Effector CD4-positive, alpha-beta T cell (primary cell): ENCODE measurements at places on chromosomes 1 and 21.

DNA sequence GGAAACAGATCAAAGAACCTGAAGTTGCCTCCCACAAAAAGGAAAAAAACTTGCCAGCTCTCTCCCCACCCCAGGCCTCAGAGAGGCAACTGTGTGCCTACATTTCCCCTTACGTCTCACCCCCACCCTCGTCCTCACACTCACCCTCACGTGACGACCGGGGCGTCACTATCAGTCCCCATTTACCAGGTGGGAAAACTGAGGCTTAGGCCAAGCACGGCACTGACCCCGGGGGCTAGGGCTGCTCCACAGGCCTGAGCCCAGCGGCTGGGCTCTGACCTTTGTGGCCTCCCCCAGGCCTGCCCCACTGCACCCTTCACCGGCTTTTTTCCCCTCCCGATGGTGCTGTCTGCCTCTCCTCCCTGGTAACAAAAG lies 51.5 kb upstream of the RUNX3 start:
- DNase-seq: no peak

- no peak for DNase-seq
Measured at GRCh38 chr21:36184545-36184944, 27.9 kb downstream of the DOP1B start.

DNA sequence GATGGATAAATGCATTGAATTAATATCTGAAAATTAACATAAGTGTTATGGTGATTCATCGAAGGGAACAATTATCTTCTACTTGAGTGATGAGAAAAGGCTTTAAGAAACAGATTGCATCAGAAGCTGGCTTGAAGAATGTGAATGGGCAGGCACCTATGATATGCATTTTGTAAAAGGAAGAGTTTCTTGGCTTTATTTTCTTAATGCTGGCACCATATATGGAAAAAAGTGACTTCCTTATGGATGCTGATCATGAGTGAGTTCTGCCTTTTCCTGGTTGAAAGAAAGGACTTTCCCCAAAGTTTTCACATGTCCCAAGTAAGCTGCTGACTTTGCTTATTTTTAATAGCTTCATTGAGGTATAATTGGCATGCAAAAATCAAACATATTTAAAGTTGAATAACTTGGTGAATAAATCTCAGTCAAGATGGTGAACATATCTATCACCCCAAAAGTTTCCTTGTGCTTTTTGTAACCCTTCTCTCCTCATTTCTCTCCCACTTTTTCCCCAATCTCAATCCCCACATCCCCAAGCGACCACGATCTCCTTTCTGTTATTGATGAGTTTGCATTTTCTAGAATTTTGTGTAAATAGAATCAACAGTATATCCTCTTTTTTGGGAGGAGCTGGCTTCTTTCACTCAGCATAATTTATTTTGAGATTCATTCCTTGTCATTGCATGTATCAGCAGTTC lies 74.2 kb downstream of the SPATA46 start:
- no peak for DNase-seq

GRCh38 chr1:207799989-207800648 lies 48.3 kb downstream of the CD46 start:
- no peak for DNase-seq

DNA sequence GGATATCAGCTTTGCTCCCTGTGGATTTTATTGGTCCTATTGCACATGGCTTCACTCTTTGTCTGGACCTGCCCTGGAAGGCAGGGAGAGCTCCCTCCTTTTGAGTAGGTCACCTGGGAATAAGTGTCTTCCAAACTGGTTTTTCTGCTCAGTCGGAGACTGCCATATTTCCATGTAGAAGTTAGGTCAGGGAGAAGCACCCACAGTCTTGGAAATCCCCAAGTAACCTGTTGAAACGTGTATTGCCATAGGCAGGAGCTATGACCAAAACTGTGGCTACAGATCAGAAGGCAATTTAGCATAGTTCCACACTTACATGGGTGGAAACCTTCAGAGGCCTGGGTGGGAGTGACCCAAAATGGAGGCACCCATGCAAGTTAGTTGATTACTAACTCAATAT lies 3.5 kb upstream of the GNG12 start:
- no peak for DNase-seq

DNA sequence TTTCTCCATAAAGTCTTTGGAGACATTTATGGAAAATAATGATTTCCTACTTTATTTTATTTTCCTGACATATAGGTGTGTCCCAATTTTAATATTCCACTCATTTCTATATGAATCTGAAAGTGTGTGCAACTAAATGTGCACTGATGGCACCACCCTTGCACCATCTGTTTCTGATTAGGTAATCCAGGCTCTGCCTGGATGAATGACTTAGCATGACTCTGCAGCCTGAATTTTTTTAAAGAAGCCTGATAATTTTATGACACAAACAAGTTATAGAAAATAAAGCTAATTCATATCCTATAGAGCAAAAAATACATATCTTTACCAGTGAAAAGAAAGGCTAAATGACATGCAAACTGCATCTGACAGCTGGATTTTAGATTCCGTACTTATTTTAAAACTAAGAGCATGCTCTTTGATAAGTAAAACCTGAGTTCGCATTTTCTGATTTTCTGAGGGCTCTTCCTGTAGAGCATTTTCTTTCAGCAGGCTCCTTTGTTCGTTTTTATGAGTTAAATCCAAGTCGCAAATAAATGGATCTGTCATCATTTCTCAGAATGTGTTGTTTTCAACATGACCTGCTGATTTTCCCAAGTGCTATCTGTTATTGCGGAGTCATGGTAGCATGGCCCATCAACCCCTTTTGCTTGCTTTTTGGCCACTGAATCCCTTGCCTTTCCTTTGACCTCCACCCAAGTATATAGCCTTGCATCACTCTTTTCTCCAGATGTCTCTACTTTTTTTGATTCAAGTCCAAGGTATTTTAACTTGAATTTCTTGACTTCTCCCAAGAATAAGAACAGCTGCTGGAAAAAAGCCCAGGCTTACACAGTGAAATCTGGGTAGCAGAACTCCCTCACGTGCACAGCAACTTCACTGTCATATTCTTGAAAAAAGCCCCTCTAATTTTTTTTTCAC lies 52.8 kb upstream of the LYPLAL1 start:
- DNase-seq: no peak

GRCh38 chr1:55194851-55195250 lies 20.3 kb downstream of the USP24 start:
- DNase-seq: no peak

- no peak for DNase-seq
Measured at GRCh38 chr1:165542647-165543046, 1.2 kb upstream of the LRRC52 start.

DNA sequence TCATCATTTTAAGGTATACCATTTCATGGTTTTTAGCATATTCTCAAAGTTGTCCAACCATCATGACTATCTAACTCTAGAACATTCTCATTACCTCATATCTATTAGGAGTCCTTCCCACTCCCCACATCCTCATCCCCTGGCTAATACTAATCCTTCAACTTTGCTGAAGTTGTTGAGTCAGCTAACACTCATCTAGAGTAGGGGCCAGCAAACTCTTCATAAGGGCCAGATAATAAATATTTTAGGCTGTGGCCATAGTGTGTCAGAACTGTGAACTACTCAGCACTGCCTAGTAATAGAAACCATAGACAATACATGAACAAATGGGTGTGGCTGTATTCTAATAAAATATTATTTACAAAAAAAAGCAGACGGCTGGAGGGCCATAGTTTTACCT lies 43.0 kb downstream of the TOR3A start:
- DNase-seq: no peak

DNA sequence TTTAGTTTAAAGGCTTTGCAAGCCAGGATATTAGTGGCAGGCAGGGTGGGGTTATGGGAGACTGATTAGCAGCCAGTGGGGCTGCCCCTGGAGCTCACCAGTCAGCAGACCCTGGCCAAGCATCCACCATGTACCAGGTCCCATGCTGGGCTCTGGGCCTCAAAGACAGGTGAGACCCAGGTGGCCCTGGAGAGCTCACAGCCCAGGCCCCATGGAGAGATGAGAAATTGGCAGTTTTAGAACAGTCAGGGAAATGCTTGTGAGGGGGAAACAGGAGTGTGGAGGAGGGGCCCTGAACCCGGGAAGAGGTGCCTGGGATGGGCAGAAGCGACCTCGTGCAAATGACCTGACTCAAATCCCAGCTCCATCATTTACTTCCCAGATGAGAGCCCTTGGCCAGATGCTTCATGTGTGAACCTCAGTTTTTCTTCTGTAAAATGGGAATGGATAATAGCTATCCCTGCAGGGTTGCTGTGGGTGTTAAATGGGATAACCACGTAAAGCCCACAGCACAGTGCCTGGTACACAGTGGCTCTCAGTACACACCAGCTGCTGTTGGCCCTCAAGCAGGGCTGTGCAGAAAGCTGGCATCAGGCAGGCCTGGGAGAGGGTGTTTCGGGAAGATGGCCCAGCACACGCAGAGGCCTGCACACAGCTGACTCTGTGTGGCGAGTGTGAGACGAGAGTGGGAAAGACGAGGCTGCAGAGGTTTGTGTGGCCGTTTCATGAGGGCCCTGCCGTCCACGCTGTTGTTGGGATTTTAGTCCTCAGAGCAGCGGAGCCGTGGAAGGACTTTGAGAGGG lies 518.5 kb downstream of the PTPRU start:
- DNase-seq: no peak

- no peak for DNase-seq
Measured at GRCh38 chr1:158989424-158989823, 20.3 kb upstream of the IFI16 start.

DNA sequence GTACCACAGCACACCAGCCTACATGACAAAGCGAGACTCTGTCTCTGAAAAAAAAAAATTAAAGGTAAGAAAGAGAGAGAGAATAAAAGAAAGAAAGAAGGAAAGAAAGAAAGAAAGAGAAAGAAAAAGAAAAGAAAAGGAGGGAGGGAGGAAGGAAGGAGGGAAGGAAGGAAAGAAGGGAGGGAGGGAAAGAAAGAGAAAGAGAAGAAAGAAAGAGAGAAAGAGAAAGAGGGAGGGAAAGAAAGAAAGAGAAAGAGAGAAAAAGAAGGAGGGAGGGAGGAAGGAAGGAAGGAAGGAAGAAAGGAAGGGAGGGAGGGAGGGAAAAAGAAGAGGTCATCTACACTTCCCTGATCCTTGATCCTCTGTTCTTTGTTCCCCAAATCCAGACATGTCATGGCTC lies 104.8 kb upstream of the GJB5 start:
- no peak for DNase-seq

GRCh38 chr1:42748021-42748420 lies 8.0 kb upstream of the CLDN19 start:
- DNase-seq: no peak

DNA sequence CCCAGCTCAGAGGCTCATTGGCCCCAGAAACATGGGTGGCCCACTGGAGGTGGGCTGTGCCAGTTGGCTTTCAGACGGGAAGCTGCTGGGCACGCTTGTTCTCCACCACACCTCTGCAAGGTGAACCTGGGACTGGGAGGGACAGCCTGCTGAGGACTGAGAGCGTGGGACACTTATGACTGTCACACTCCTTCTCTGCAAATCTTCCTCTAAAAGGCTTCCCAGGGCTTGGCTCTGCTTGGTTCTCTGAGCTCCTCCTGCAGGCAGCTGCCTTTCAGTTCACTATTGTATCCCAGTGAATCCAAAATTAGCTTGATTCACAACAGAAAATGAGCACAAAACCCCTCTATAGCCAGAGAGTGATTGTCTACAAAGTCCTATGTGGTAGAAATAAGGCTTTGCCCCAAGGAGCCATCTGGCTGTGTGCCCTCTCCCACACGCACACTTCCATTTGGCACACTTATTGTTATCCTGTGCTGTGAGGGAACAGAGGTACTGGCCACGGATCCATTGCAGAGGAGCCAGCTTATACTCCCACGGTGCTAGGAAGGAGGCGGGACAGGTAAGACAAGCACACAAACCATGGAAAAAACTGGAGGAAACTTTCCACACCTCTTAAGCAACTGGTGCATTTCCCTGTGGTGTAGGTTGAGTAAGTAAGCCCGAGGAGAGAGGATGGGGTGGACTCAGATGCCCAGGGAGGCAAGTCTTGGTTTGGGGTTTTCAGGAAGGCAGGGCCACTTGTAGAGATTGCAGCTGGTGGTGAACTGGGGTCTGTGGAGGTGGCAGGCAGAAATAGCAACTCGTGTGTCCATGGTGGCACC lies 18.9 kb upstream of the BTG2 start:
- no peak for DNase-seq

DNA sequence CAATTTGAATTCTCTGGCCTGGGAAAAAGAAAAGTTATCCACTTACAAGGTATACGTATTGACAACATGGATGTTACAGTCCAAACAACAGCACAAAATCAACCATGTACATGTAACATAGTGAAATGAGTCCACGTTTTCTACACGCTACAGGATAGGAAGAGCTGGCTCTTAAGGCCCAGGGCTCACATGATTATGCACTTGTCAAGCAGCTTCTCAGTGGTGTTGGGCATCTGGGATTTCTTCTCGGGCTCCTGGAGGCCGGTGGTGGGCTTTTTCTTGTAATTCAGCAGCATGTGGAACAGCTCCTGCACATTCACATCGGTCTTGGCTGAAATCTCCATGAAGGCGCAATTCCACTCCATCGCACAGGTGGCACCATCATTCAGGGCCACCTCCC lies 4.0 kb downstream of the DIRAS3 start:
- no peak for DNase-seq

DNA sequence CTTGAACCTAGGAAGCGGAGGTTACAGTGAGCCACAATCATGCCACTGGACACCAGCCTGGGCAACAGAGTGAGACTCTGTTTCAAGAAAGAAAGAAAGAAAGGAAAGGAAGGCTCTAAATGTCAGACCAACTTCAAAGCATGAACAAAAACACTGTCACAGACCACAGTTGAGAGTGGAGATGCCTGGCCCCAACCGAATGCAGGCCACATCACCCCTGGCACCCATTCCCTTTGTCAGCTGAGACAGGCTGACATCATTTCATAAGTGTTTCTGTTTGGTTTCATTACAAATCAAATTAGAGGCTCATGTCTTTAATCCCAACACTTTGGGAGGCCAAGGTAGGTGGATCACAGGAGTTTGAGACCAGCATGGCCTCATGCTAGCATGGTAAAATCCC lies 28.6 kb upstream of the NADK start:
- DNase-seq: no peak

GRCh38 chr1:93495911-93496310 lies 48.0 kb downstream of the FNBP1L start:
- DNase-seq: no peak

DNA sequence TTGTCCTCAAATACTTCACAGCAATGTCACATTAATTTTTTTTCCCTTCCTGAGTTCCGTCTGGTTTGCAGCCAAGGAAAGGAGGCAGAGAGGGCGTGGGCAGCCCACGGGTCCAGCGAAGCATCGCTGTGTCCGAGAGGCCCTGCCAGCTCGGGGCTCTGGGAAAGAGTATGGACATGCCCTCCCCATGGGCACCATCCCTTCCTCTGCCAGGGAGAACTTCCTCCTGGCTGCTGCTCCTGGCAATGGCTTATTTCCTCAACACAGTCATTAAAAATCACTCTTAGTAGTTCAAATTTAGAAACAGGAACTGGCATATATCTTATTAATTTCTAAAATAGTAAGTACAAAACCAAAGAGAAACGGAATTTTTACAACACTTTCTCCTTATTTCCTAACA lies 115.4 kb downstream of the RIPK4 start:
- DNase-seq: no peak

- DNase-seq: no peak
Measured at GRCh38 chr1:172266528-172267174, 153.8 kb upstream of the C1orf105 start.
